ENCODE measurements at places on chromosomes 7 and 10.

DNA sequence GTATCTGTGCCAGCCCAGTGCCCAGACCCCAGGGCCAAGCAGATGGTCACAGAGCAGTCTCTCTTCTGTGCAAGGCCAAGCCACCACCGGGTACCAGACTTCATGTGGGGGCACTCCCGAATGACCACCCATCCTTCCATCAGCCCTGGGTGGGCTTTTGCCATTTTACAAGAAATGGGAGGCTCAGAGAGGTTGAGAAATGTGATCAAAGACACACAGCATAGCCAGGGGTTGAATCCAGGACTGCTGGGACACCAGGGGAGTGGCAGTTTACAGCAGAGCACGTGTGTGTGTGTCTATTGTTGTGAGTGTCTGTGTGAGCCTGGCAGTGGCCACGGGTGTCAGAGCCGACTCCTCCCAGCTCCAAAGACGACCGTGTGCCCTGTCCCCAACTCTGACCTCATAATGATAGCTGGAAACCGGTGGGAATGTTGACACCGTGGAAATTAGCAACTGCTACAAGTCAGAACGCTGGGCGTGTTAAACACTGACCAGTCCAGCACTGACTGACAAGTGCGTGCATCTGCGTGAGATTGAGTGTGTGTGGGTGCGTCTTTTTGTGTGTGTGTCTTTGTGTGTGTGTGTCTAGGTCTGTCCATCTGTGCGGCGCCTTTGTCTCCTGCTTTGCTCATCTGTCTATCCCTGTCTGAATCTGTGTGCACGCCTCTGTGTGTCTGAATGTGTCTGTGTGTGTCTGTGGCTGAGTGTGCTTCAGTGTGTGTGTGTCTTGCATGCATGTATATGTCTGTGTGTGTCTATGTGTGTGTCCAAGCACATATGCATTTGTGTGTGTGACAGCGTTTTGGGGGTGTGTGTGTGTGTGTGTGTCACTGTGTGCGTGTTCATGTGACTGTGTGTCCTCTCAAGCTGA, 17.2 kb upstream of the SLC29A4 start:
- no peak for DNase-seq

DNA sequence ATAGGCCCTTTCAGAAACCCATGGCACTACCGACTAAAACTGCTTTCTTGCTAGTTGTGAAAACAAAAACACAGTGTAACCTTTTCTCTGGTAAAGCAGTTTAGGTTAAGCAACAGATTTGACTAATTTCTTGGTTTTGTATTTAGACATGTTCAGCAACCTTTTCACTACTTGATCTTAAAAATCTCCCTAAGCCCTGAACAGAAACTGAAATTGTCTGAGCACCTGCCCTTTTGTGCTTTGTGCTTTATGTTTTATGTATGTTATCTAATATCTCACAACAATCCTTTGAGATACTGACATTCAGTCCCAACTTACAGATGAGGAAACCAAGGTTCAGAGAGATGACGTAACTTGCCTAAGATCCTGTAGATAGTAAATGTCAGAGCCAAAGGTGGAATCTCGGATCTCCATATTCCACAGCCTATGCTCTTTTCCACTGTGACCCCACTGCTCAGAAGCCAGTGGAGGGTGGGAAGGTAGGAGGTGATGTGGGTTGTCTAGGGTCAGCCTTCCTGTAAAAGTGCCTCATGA, 146.6 kb downstream of the LCOR start:
- no peak for DNase-seq

DNA sequence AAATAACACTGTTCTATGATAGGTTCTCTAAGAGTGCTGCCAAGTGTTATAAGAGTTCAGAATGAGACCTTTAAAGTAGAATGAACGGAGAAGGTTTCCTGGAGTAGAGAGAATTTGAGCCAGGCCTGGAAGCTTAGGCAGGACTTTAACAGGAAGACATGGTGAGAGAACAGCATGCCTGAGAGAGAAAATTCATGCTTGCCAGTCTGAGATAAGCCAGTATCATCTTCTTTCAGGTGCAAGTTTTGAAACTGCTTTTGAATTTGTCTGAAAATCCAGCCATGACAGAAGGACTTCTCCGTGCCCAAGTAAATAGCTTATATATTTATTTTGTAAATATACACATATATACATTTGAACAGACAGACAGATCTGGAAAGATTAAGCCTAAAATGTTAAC, 22.1 kb downstream of the ARMC10 start:
- no peak for DNase-seq

- DNase-seq, result no peak
Observed at GRCh38 chr10:121418126-121418777, 180.0 kb downstream of the FGFR2 start.

Measured in stimulated activated CD8-positive, alpha-beta memory T cell treated with anti-CD3 and anti-CD28 coated beads, Interleukin-15, amount 100 ng/mL, for 1 hour (primary cell).